ENCODE measurements at places on chromosomes 7 and 10. TPM values are rescaled to one million over a fixed set of nuclear protein-coding genes. Genes with fewer than 3 reads are reported as not detected.

- DNase-seq: no peak
Observed at GRCh38 chr7:25877802-25878789, 273.9 kb upstream of the NFE2L3 start.

DNA sequence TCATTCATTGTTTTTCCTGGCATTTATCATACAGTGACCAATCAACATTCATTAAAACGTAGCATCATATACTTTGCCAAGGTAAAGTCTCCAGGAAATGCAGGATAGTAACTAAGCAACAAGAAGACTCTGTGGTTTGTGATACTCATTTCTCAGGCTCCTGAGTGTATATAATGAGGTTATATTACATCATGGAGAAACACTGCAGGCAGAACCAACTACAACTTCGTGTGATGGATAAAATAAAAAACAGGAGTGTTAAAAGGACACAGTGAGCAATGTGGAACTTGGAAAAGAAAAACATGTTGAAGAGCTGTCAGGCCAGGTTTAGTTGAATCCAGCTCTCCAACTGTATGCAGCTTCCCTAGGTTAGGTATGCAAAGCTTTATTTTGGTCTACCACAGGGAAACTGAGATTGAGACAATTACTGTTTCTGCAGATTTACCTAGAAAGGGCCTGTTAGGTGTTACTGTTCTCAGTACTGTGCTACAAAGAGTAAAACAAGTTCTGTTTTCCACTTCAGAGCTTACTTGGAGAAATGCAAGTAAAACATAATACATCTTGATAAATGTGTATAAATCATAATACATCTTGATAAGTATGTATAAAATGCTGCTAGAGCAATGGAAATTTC is 7.8 kb upstream of the CCNY start:
- DNase-seq: no peak

GRCh38 chr10:36003031-36003600 is 361.0 kb upstream of the FZD8 start:
- DNase-seq: no peak

GRCh38 chr10:101216207-101217043 is 12.8 kb downstream of the LBX1 start:
- no peak for DNase-seq

- no peak for DNase-seq
Observed at GRCh38 chr10:62053860-62054259, 152.4 kb downstream of the ARID5B start.

Gene CHST3
- total RNA-seq: 15.4 TPM
